CD4-positive, alpha-beta T cell treated with Interleukin-17A for 4 hours (primary cell): ENCODE measurements at places on chromosomes 7 and 10.

DNA sequence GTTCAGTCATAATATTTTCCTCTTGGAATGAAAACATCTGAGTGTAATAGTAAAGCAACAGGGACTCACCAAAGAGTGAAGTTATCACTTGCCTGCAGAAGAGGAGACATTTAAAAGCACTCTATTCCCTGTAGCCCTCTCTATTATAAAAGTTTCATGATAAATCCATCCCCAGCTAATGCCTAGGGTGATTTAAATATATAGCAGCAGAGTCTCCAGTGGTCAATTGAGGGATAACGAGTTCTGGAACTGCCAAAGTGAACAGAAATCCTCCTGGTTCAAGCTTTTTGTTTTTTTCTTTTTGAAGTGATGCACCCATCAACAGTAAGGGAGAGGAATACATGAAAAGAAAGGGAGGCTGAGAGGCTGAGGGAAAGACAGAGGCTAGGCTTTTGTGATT, 87.3 kb downstream of the EVX1 start:
- no peak for DNase-seq

DNA sequence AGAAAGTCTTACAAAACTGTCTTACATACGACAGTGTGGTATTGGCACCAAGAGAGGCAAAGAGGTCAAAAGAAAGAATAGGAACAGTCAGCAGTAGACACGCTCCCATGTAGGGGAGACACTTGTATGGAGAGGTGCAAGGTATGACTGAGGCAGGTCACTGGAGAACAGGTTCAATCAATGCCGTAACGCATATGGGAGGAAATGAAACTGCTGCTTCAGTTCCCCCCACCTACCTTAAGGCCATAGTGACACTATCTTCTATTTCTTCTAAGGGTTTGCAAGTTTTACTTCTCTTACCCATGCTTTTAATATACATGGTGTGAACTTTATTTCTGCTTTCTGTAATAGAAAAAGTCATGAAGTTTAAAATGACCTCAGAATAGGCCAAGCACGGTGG, 5.5 kb upstream of the PITRM1 start:
- no peak for DNase-seq

DNA sequence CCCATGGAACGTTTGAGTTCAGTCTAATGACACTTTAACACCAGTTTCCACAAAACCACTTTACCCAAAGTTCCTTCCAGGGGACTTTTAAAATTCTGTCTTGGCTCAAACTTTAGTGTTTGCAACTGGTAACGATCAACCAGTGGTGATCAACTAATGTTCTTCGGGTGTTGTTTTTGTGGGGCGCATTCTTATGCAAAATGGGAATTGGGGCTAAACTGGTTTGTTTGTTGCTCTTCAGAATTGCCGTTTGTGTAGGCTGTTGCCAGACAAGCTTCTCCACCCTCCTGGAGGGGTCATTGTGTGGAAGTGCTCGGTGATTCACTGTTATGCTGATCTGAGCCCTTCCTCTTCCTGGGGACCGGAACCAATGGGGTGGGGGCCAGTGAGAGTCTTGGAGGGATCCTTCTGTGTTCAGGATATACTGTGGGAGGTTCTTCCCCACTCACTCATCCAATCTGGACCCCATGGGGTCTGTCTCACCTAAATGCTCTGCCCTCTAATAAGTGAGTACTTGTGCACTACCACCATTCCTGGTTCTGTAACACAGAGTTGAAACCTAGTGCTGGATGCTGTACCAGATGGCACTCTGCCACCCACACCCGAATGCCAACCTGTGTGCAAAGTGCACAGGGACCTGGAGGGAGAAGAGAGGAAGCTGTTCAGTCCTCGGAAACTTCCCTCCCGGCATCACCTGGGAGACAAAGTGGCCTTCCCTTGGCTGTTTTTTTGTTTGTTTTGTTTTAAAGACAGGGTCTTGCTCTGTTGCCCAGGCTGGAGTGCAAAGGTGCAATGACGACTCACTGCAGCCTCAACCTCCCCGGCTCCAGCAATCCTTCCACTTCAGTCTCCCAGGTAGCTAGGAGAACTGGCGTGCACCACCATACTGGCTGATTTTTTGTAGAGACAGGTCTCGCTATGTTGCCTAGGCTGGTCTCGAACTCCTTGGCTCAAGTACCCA, 2.1 kb downstream of the NFE2L3 start:
- peak; percentile 43 for DNase-seq

- peak; percentile 36 for DNase-seq
These were observed 2.1 kb downstream of the FRAT1 start for GRCh38 chr10:97321032-97321803.

GRCh38 chr10:57395923-57396322, 871.8 kb downstream of the IPMK start:
- DNase-seq: no peak

GRCh38 chr7:134941185-134941900, 45.0 kb upstream of the AGBL3 start:
- no peak for DNase-seq

DNA sequence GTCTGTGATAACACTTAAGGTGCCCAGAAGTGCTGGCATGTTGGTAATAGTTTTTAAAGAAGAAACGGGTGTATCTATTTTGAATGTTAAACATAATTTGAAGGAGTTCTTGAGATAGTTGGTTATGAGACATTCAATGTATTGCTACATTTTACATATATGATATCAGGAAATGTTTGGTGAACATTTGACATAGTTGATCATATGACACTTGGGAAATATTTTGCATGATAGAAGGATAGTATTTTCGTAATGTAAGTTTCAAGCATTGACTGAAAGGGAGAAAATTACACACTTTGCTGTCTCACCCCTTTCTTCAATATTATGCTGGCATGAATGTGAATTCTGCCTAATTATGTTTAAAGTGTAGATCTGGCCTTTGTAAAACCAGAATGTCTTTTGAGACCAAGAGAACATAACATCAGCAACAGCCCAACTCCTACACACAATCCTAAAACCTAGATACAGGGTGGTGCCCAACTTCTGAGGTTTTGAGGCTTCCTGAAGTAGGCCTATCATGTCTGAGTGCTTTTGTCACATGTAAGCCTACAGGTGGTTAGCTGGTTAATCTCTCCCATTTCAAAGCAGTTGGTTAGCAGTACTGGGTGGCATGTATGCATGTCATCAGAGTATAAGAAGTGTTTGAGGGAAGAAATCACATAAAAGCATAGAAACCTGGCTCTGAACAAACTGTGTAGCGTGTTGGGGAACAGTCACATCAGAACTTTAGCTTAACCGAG, 2.1 kb downstream of the ADD3 start:
- peak; percentile 66 for DNase-seq

GRCh38 chr7:105619590-105619989, 38.3 kb upstream of the EFCAB10 start:
- no peak for DNase-seq

DNA sequence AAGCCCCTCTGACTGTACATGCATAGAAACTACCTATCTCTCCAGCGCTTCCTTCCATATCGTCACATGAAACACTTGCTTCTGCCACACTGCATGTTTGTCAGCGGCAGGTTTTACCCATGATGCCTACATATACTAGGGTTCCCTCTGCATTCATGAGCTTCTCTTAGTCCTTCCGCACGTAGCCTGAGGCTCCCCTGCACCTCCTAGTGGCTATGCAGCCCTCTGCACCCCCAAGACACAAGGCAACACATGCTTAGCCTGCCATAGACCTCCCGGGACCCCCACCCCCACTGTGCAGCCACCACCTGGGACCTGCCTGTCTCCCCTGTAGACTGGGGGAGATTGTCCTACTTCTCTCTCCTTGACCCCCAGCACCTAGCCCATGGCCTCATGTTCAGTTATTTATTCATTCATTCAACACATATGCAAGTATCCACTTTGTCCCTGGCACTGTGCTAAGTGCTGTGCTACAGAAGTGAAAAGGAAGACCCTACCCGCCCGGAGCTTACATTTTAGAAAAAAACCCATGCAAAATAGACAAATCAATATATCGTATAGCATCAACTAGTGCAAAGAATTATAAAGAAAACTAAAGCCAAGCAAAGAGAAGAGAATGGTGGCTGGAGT, 23.5 kb downstream of the TMEM273 start:
- DNase-seq: peak; percentile 26

DNA sequence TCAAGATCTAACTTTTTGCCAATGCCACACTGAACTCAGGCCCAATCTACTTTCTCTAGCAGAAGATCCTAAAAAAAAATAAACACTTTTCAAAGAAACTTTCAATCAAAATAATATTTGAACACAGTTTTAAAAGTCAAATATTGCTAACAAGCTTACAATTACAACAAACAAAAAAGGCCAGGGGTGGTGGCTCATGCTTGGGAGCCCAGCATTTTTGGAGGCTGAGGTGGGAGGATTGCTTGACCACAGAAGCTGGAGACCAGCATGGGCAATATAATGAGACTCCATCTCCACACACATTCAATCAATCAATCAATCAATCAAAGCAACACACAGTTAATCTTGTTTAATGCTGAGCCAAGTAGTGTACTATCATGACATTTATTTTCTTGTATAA, 149.2 kb downstream of the CYP26A1 start:
- no peak for DNase-seq

GRCh38 chr7:110762546-110763225, 328.2 kb upstream of the LRRN3 start:
- DNase-seq: no peak

- DNase-seq: no peak
These were observed 37.0 kb downstream of the GPR22 start for GRCh38 chr7:107506674-107507339.

DNA sequence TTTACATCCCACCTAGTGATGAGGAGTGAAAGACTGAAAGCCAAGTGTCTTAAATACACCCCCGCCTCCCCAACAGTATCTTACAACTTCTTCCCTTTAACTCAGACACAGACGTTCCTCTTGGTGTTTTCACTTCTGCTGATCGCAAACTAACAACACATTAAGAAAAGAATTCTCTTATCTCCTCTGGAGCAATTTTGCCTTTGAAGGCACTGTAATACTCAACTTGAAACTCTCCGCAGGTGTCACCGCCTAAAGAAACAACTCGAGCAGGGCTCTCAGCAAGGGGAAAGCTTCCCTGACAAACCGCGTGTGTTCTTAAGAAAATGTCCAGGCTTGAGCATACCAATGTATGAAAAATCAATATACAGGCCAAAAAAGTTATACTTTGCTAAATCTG, 452 bp downstream of the SEMA3C start:
- DNase-seq: no peak

GRCh38 chr10:24849051-24849450, 103.4 kb downstream of the PRTFDC1 start:
- DNase-seq: no peak

DNA sequence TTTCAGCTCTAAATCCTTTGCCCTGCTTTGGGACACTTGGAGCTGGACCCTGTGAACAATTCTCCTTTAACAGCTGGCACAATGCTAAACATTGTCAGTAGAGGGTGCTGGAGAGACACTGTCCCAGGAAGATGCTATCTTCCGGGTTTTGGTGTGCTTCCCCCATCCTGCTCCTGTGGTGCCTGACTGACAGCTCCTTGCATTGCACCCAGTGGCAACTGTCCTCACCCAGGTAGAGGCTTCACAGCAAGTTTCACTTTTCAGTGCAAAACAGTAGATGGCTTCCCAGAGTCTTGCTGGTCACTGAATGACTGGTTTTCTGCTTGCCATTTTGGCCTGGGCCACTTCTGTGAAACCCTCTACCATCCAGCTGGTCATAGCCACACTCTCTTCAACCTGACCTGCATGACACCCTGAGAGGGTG, 77.3 kb downstream of the CDC14C start:
- no peak for DNase-seq

GRCh38 chr10:53161231-53161630, 388.6 kb upstream of the MBL2 start:
- no peak for DNase-seq

- no peak for DNase-seq
These were observed 436.0 kb downstream of the PAXIP1 start for GRCh38 chr7:154566877-154567276.

DNA sequence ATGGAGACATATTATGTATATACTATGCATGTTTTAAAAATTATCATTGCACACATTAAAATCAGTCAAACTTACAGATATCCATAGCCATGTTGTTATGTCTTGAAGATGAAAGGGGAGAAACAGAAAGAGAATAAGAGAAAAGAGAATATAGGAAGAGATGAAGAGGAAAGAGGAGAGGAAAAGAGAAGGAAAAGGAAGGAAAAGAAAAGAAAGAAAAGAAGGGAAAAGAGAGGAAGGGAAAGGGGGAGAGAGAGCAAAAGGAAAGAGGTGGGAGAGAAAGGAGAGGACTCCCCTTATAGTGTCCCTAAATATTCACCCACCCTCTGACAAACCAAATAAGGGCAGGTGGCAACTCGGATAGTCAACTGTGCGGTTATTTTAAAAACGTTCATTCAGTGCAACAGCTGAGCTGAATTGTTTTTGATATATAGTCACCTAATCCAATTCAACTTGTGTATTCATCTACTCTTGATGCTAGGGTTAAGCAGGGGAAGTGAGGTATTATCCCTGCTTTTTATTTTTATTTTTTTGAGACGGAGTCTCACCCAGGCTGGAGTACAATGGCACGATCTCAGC, 14.6 kb downstream of the SVIL start:
- DNase-seq: no peak

GRCh38 chr7:94393246-94394108, 1.2 kb upstream of the COL1A2 start:
- DNase-seq: no peak

GRCh38 chr10:115706488-115707076, 566.4 kb downstream of the GFRA1 start:
- DNase-seq: no peak

GRCh38 chr10:16384021-16384420, 52.8 kb upstream of the PTER start:
- no peak for DNase-seq

DNA sequence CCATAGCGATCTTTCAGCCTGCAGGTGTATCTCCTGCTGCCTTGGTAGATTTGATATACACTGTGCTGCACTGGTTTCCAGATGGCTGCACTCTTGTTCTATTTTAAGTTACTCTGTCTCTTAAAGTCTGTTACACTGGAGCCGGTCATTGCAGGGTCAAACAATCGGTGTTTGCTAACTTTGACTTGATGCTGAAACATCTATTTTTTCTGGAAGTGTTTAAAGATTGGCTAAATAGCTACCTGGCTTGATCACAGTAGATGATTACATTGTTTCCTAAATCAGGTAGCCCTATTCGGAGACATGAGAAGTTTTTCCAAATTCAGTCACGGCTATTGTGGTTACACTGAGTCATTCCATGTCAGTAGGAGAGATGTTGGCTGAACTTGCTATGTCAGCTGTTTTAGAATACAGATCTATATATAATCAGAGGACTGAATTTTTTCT, 574.8 kb downstream of the ETV1 start:
- no peak for DNase-seq
